Uterus (tissue), 4 donors: ENCODE measurements at places on chromosomes 1 and 21. TPM values are rescaled to one million over a fixed set of nuclear protein-coding genes. Genes with fewer than 3 reads are reported as not detected.

- no peak for DNase-seq
- H3K4me1 ChIP-seq = no peaks in the 10 kb centered on the region
- no peak overlapping the region for H3K4me3 ChIP-seq
- no peaks in the 10 kb centered on the region for H3K36me3 ChIP-seq
- no peaks in the 10 kb centered on the region for H3K27me3 ChIP-seq
Measured at GRCh38 chr21:43571976-43572375, 87.3 kb downstream of the HSF2BP start.

DNA sequence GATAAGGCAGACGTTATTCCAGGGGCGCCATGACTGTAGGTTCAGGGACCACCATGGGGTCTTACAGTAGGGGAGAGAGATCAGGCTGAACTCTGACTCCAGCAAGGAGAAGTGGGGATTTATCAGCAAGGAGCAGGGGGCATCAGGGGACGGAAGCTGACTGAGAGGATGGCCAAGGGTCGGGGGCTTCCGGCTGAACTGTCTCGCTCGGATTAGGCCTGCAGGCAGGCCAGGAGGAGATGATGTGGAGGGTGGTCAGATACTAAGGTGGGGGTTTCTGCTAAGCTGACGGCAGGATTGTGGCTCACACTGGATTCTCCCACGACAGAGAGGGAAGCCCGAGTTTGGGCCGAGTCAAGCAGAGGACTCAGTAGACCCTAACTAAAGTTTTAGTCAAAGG lies 186.9 kb upstream of the VAMP3 start:
- no peak overlapping the region for H3K4me3 ChIP-seq
- DNase-seq = no peak
- H3K27me3 ChIP-seq = no peaks in the 10 kb centered on the region
- no peaks in the 10 kb centered on the region for H3K36me3 ChIP-seq

GRCh38 chr1:38941527-38942019 lies at the start of gene RHBDL2:
TSS of gene RHBDL2 (minus strand) at chr1:38941830. CDS start at chr1:38919212, 22,618 bp downstream.
- no peaks in the 10 kb centered on the region for H3K27me3 ChIP-seq
- H3K27ac ChIP-seq = no peak within 1 kb of the TSS
- H3K4me3 ChIP-seq = peak within 1 kb of the TSS; percentile 31
- no peaks in the 10 kb centered on the region for H3K4me1 ChIP-seq
- no peaks in the 10 kb centered on the region for H3K36me3 ChIP-seq

DNA sequence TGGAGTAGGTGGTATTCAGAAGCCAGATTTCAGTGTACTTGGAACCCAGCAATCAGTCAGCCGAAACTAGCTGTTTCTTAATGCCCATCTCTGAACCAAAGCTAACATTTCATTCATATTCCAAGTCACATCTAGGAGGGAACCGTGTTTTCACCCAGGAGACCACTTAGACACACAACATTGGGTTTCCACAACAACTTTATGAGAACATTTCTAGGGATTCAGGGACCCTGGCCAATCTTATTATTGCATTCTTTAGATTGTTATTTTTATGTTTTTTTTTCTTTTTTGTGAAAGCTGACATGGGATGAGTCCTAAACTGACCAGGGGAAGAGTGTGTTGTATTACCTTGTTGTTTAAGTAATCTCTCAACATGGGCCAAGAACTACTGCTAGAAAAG lies 72.5 kb upstream of the KIAA0040 start:
- no peak overlapping the region for H3K4me3 ChIP-seq
- no peaks in the 10 kb centered on the region for H3K36me3 ChIP-seq
- no peaks in the 10 kb centered on the region for H3K4me1 ChIP-seq
- H3K27ac ChIP-seq = no peak overlapping the region
- no peak for DNase-seq

DNA sequence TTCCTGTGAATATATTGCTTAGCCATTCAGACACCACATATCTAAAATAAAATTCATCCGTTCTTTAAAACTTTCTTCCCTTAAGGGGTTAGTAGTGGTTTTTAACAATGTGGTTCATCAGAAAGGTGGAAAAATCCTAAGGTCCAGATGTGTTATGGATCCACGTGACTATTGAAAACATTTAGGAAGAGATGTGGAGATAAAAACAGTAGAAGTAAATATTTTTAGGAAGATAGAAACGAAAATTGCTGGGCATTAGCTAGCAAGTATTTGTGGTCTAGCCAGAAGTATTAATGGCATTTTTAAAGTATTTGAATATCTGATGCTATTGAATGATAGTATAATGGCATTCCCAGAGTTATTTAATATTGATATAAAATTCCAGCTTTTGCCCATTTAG lies 180.8 kb downstream of the LTN1 start:
- no peaks in the 10 kb centered on the region for H3K4me1 ChIP-seq
- H3K27me3 ChIP-seq = no peaks in the 10 kb centered on the region
- H3K36me3 ChIP-seq = no peaks in the 10 kb centered on the region
- H3K4me3 ChIP-seq = no peak overlapping the region

DNA sequence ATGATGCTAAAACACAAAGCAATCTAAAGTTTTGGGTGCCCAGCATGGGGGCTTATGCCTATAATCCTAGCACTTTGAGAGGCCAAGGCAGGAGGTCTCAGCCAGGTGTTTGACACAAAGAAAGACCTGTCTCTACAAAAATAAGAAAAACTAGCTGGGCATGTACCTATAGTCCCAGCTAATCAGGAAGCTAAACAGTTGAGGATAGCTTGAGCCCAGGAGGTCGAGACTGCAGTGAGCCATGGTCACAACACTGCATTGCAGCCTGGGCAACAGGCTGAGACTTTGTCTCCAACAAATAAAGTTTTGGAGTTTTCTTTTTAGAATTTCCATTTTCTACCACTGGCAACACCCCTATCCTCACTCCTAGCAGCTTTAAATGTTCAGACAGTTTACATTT lies 55.1 kb upstream of the GUCA2A start:
- no peak overlapping the region for H3K4me3 ChIP-seq
- no peaks in the 10 kb centered on the region for H3K36me3 ChIP-seq
- no peaks in the 10 kb centered on the region for H3K4me1 ChIP-seq
- no peak overlapping the region for H3K27ac ChIP-seq

The ANKRD65 gene
- total RNA-seq = 1.3 TPM

The NMNAT2 gene
- not detected for total RNA-seq

GRCh38 chr21:22758478-22758877 lies 1760.3 kb downstream of the NCAM2 start:
- no peaks in the 10 kb centered on the region for H3K27me3 ChIP-seq
- no peak overlapping the region for H3K27ac ChIP-seq

DNA sequence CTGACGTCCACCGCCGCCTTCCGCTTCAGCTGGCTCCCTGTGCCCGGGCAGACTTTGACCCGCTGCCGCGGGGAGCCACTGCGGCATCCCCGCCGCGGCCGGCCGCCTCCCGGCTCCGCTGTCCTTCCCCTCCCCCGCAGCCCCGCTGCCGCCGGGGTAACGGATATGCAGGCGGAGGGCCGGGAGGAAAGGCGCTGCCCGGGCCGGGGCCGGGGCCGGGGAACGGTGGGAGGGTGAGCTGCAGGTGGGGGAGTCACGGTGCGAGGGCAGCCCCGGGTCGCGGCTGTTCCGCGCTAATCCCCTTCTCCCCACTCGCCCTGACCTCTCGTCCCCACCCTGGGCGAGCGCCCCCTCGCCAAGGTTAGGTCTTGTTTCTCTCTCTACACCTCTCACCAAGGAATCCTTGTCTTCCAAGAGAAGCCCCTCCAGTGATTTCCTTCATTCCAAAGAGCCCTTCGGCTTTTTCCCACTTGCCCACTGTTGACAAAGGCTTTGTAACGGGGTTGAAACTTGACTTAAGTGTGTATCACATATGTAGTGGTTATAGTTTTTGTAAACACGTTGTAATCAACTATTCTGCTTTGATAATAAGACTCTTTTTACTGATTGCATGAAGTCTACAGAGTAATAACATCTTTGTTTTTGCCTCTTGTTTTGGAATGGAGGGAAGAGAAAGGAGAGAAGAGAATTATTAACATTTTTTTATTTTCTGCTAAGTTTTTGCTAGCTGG lies 669 bp downstream of the XPR1 start:
- H3K36me3 ChIP-seq = no peaks in the 10 kb centered on the region
- no peaks in the 10 kb centered on the region for H3K27me3 ChIP-seq
- H3K27ac ChIP-seq = peak overlapping the region; percentile 89
- H3K4me1 ChIP-seq = no peaks in the 10 kb centered on the region
- DNase-seq = no peak

- no peak for DNase-seq
- peak within 1 kb of the TSS; percentile 18 for H3K4me3 ChIP-seq
- H3K27me3 ChIP-seq = no peaks in the 10 kb centered on the region
- no peaks in the 10 kb centered on the region for H3K36me3 ChIP-seq
Measured at GRCh38 chr1:50422946-50423669, at the start of gene DMRTA2. TSS of gene DMRTA2 (minus strand) at chr1:50423443. CDS start at chr1:50421536, 1,907 bp downstream.

- no peaks in the 10 kb centered on the region for H3K27me3 ChIP-seq
- H3K4me3 ChIP-seq = no peak overlapping the region
- no peak for DNase-seq
- no peaks in the 10 kb centered on the region for H3K4me1 ChIP-seq
- no peaks in the 10 kb centered on the region for H3K36me3 ChIP-seq
Measured at GRCh38 chr1:53319296-53320101, 8.4 kb downstream of the LRP8 start.

GRCh38 chr1:226195144-226195543 lies 8.6 kb upstream of the ACBD3 start:
- DNase-seq = no peak
- no peak overlapping the region for H3K27ac ChIP-seq
- no peak overlapping the region for H3K4me3 ChIP-seq
- H3K36me3 ChIP-seq = no peaks in the 10 kb centered on the region
- H3K27me3 ChIP-seq = no peaks in the 10 kb centered on the region
- H3K4me1 ChIP-seq = no peaks in the 10 kb centered on the region

The CADM3 gene
- total RNA-seq = 2.7 TPM

GRCh38 chr1:8541961-8542521 lies 224.1 kb downstream of the SLC45A1 start:
- H3K4me1 ChIP-seq = peaks cover 26% of the 10 kb centered on the region
- DNase-seq = no peak
- no peaks in the 10 kb centered on the region for H3K36me3 ChIP-seq
- H3K4me3 ChIP-seq = no peak overlapping the region
- peak overlapping the region; percentile 93 for H3K27ac ChIP-seq
- no peaks in the 10 kb centered on the region for H3K27me3 ChIP-seq

The GREM2 gene
- 2.1 TPM for total RNA-seq

The KRTAP21-2 gene
- not detected for total RNA-seq

- no peak for DNase-seq
- no peak overlapping the region for H3K27ac ChIP-seq
- H3K27me3 ChIP-seq = no peaks in the 10 kb centered on the region
- H3K36me3 ChIP-seq = no peaks in the 10 kb centered on the region
- H3K4me3 ChIP-seq = no peak overlapping the region
- H3K4me1 ChIP-seq = no peaks in the 10 kb centered on the region
Measured at GRCh38 chr1:59986516-59987310, 60.1 kb upstream of the CYP2J2 start.

DNA sequence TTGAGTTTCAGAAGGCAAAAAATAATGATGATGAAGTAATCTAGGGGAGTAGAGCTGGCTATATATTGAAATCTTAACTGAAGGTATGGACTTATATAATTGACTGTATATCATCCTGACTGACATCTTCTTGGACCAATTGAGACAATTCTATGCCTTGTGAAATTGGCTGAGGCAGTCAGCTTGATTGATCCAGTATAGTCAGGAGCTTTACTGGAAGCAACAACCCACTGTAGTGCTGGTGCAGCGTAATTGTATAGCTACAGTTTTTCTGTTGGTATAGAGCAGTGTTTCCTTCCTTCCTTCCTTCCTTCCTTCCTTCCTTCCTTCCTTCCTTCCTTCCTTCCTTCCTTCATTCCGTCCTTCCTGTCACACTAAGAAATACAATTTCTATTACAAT lies 268.0 kb downstream of the NUF2 start:
- H3K4me3 ChIP-seq = no peak overlapping the region
- H3K36me3 ChIP-seq = no peaks in the 10 kb centered on the region
- no peak for DNase-seq
- no peaks in the 10 kb centered on the region for H3K4me1 ChIP-seq
- H3K27me3 ChIP-seq = no peaks in the 10 kb centered on the region

The LORICRIN gene
- not detected for total RNA-seq

DNA sequence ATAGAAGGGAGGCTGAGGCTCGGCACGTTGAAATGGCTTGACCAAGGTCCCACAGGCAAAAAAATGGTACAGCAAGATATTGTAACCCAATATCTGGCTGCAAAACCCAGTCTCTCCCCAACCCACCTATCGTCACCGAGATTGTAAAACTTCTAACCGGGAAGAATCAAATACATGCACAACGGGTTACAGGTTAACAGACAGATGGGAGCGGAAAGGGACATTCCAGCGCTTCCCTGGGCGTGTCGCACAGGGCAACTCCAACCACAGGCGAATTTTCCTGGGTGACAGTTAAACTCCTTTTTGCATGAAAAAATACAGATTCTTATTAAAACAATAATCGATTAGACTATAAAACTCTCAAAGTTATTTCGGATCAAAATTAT lies 31.8 kb upstream of the JUN start:
- H3K36me3 ChIP-seq = no peaks in the 10 kb centered on the region
- no peaks in the 10 kb centered on the region for H3K4me1 ChIP-seq
- peak overlapping the region; percentile 58 for H3K4me3 ChIP-seq
- no peak for DNase-seq
- H3K27me3 ChIP-seq = no peaks in the 10 kb centered on the region

- H3K36me3 ChIP-seq = no peaks in the 10 kb centered on the region
- DNase-seq = no peak
- peaks cover 14% of the 10 kb centered on the region for H3K4me1 ChIP-seq
Measured at GRCh38 chr1:33002006-33002405, 34.7 kb downstream of the AK2 start.

GRCh38 chr1:184518736-184519357 lies 132.0 kb downstream of the C1orf21 start:
- H3K4me1 ChIP-seq = peaks cover 12% of the 10 kb centered on the region
- no peak for DNase-seq
- no peaks in the 10 kb centered on the region for H3K36me3 ChIP-seq
- no peak overlapping the region for H3K4me3 ChIP-seq

- H3K27ac ChIP-seq = peak overlapping the region; percentile 77
- peaks cover 14% of the 10 kb centered on the region for H3K4me1 ChIP-seq
- no peaks in the 10 kb centered on the region for H3K36me3 ChIP-seq
- peak overlapping the region; percentile 78 for H3K4me3 ChIP-seq
- no peaks in the 10 kb centered on the region for H3K27me3 ChIP-seq
- no peak for DNase-seq
Measured at GRCh38 chr21:43719748-43720538, 1.0 kb downstream of the PDXK start.
